Renal pelvis (tissue), 12 donors: ENCODE measurements at places on chromosomes 4 and X.

DNA sequence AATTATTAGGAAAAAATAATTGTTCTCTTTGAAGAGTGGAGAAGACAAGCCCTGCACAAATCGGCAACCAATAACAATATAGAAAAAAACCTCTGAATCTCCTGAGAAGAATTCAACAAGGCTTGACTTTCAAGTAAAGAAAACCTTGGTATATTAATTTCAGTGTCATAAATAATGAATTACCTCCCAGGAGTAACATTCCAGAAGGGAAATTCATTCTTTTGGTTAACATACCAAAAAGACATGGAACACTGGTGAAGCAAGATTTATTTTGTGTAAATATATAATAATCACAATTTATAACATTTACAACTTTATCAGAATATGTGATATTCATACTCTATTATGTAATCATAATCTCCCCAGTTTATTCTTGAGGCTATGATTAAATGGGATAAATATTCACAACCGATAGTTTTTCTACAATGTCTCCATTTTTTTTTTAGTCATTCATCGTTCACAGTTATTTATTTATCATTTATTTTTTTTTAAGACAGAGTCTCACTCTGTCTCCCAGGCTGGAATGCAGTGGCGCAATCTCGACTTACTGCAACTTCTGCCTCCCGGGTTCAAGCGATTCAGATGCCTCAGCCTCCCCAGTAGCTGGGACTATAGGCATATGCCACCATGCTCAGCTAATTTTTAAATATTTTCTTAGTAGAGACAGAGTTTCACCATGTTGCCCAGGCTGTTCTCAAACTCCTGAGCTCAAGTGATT lies 53.0 kb upstream of the RPS6KA6 start:
- DNase-seq, result no peak

DNA sequence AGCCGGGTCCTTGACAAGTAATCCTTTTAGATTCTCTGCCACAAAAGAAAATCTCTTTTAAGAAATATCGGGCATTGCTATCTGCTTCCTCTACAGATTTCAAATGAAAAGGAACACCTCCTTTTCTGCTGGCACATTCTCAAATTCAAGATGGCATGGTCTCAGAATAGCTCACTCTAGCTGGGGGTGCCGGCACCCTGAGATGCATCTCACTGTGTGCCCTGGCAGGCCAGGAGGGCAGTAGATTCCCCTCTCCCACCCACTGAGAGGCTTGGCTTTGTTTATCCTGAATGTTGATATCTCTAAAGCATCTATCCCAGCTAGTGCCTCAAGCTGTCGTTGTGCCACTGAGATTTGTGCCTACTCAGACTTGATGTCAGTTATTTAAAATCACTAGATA lies 319.5 kb downstream of the ARHGAP10 start:
- no peak for DNase-seq

GRCh38 chr4:10831727-10832408 lies 147.3 kb upstream of the CLNK start:
- DNase-seq, result no peak

- DNase-seq, result no peak
Measured at GRCh38 chrX:152170621-152171020, 32.2 kb upstream of the MAGEA10 start.

DNA sequence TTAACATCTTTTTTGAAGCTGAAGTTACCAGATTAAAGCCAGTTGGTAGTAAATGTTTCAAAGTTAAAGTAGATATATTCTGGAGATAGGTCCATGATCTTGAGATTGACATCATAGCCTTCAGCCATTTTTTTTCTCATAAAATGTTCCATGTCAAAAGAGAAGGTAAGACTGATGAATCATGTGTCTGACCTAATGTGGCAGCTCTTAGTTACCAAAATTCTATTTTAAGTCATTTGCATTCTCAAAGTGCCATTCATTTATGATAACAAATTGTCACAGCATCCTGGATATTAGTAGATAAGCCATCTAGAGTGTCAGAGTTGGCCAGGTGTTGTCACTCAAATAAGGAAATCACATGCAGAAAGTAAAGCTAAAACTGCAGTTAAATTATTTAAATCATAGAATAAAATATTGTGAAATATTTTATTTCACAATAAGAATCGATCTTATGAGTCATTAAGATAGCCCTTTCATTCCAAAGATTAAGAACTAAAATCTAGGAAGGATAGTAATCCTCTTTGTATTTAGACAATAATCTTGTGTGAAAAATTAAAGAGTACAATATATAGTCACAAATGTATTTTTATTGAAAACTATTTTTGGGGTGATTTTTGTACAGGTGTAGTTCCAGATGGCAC lies 65.7 kb upstream of the ADAD1 start:
- DNase-seq, result no peak

GRCh38 chrX:133590703-133591505 lies 175.6 kb upstream of the GPC4 start:
- DNase-seq, result no peak

- DNase-seq, result no peak
Measured at GRCh38 chrX:9997524-9997923, 30.4 kb downstream of the CLDN34 start.

DNA sequence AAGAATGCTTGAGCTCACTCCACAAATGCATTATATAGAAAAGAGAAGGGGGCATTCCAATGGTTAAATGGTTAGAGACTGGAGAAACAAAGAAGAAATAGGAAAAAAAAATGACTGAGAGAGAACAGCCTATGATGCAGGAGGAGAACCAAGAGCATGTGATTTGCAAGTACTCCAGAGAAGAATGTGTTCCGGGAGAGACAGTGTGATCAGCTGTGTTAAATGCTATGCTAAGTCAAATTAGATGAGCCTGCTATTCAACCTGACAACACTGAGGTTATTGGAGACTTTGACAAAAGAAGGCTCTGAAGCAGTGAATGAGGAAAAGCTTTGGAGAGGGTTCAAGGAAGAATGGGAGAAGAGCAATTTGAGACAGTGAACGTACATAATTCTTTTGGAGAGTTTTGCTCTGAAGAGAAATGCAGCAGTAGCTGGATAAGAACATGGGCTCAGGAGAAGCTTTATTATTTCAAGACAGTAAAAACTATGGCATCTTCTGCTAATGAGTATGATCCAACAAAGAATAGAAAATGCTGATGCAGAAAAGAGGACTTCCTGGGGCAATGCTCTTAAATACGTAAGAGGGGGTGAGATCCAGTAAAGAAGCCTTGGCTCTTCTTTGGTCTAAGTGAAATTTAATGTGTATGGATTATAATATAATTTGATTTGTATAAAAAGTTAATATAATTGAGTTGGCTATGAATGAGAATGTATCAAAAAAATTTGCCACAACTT lies 66.3 kb downstream of the PPP3CA start:
- no peak for DNase-seq

- DNase-seq, result no peak
Measured at GRCh38 chr4:149965206-149965605, 113.0 kb upstream of the DCLK2 start.

GRCh38 chr4:133145758-133146573 lies 3.1 kb upstream of the PCDH10 start:
- no peak for DNase-seq

- DNase-seq, result peak; percentile 36
Measured at GRCh38 chr4:140141210-140141835, 12.7 kb downstream of the MAML3 start.

GRCh38 chrX:103918571-103919269 lies 43.7 kb upstream of the TMSB15B start:
- peak; percentile 56 for DNase-seq

- DNase-seq, result peak; percentile 76
Measured at GRCh38 chr4:140149846-140150635, 3.9 kb downstream of the MAML3 start.
